ENCODE measurements at places on chromosomes 3 and 15.

DNA sequence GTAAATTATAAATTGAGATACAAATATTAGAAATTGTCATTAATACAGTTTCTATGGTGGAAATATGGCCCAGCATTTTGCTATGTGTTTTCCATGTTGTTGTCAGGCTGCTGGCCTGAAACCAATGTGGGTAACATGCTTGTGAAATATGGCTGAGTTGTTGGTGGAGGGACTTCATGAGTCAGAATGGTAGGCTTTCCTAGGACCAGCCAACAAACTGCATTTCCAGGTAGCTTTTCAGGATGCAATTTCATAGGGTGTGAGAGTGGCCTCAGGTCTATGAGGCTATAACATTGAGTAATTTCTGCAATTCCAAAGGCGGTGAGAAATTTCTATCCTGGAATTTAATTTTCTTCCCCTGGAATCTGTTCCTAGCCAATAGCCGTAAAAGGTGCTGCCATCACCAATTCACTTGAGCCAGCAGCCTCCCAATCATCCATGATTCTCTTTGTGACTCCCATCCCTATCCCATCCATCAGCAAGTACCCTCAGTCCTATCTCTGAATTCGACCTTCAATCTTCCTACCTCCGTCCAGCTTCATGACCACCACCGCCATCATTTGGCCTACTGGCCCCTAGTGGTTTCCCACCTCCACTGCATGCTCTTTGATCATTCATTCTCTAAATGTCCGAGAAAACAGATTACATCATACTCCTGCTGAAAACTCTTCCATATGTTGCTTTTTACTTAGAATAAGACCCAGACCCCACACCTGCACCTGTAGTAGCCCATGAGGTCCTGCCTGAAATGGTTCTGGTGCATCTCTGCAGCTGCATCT, 276.6 kb upstream of the CFAP20DC start:
- DNase-seq, result no peak

DNA sequence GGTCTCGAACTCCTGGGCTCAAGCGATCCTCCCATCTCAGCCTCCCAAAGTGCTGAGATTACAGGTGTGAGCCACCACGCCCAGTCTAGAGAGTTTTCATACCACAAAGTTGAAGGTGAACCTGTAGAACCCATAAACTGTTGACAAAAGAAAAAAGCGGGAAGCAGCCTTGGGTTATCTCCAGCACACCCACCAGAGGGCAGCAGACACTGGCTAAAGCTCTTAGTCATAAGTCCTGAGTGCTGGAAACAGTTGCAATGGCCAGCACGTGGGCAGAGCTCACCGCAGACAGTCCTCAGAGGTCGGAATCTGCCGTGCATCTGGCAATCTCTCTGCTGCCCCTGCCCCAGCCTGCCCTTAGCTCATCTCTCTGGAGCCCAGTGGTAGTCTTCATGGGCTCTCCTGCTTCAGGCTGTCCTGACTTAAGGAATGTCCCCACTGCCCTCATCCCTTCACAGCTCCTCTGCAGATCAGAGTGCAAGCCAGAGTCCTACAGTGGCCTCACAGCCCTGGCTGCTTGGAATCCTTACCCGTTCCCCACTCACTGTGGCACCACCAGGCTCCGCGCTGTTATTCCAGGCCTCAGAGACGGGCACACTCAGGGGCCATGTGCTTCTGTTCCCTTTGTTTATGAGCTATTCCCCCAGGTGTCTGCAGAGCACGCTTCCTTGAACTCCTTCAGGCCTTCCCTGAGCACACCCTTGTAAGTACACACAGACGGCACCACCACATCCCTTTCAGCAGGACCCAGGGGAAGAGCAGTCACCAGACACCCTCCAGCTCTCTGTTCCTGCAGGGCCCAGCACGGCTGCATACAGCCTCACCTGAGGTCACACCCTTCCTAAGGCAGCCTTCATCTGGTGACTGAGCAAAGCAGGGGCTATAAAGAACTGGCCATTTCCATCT, 8.8 kb upstream of the ELP6 start:
- peak; percentile 83 for DNase-seq

DNA sequence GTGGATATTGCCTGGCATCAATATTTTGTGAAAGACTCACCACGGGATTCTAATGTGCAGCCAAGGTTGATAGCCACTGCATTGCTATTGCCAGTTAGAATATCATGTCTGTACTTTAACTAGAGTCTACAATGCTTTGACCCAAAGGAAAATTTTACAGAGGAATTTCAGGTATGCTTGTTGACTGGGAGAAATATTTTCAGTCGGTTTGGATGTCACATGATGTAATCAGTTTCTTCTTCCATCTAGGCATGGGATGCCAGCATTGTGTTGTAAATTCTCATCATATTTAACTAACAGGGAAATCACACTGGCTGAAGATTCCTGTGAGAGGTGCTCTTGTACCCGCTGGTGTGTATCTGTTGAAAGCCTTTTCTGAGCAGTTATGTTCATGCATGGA, 508.9 kb upstream of the ADAMTS9 start:
- no peak for DNase-seq

DNA sequence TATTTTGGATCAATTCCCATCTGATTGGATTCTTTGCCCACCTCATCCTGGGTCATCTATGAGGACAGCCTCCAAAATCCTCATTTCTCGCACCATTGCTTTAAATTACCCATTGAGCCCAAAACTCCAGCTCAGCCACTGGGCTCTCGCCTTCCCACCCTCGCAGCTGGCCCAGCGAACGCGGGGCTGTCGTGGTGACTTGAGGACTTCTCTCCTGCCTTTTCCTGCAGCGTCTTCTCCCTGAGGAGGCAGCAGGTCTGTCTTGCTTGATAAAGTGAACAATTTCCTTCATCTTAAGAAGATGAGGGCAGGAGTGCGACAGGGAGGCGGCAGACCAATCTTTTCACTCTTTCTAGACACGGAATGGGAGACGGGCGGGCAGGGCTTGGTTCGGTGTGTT, 33.0 kb upstream of the SNRPA1 start:
- no peak for DNase-seq

- DNase-seq, result no peak
Measured at GRCh38 chr3:149472030-149472797, 2.3 kb upstream of the TM4SF4 start.

GRCh38 chr15:71290881-71291635, 175.8 kb downstream of the THSD4 start:
- DNase-seq, result no peak

- no peak for DNase-seq
Measured at GRCh38 chr3:157922614-157923013, 183.6 kb downstream of the SHOX2 start.

- no peak for DNase-seq
Measured at GRCh38 chr15:32828507-32829186, 110.8 kb downstream of the GREM1 start.

DNA sequence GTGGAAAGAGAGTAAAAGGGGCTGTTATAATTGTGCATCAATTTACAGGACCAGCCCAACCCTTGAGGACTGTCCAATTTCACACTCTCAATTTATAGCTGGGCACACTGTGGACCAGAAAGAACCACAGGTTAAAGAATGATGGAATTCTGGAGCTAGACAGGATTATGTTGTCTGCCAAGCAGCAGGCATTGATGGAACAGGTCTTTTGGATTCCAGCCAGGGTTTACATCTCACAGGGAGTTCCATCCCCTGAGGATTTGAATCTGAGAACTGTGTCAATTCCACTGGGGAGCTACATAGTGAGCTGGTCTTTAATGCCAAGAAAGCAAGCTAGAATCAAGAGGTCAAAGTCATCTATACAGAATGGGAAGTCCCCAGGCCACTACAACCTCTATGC, 389.5 kb upstream of the WNT5A start:
- no peak for DNase-seq

GRCh38 chr15:82875411-82876003, 66.1 kb downstream of the WHAMM start:
- no peak for DNase-seq

GRCh38 chr3:148931574-148931973, 59.8 kb upstream of the GYG1 start:
- DNase-seq, result no peak

- DNase-seq, result no peak
Measured at GRCh38 chr3:132407025-132407424, 10.3 kb upstream of the DNAJC13 start.

- DNase-seq, result no peak
Measured at GRCh38 chr15:101210058-101210457, 41.8 kb downstream of the CHSY1 start.

DNA sequence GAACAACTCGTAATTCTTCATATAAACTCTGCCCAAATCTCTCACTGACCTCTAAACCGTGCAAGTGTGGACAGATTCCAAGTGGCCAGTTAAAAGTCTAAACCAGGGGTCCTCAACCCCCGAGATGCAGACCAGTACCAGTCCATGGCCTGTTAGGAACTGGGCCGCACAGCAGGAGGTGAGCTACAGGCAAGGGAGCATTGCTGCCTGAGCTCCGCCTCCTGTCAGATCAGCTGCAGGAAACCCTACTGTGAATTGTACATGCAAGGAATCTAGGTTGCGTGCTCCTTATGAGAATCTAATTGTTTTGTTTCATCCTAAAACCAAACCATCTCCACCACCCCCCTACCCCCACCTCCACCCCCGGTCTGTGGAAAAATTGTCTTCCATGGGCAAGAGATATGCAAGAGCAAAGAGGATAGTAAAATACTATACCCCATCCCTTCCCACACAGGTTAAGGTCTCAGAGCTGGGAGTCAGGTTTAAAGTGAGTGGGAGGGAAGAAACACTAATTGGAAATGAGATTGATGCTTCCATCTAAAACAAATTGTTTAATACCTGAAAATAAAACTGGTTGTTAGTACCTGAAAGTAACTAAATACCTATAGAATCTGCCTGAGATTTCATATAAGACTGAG, 54.0 kb downstream of the POLQ start:
- no peak for DNase-seq

- no peak for DNase-seq
Measured at GRCh38 chr3:55534876-55535275, 47.8 kb upstream of the WNT5A start.

DNA sequence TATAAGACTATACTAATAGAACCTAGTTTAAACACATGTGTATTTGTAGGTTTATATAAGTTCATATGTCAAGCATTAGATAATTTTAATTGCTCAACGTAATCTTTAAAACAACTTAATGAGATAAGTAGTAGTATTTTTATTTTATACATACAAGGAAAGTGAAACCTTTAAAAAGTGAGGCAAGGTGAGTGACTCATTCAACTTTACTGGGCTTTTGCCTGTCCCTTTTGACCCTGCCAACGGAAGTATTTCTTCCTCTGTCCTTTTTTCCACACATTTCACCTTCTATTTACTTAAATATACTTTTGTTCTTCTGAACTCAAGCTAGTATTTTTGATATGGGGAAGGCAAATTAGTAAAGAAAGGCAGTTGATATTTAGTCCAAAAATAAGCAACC, 78.5 kb downstream of the KBTBD8 start:
- no peak for DNase-seq

GRCh38 chr15:96599268-96599667, 268.8 kb downstream of the NR2F2 start:
- no peak for DNase-seq

- no peak for DNase-seq
Measured at GRCh38 chr3:189797103-189797750, 166.0 kb downstream of the TP63 start.

DNA sequence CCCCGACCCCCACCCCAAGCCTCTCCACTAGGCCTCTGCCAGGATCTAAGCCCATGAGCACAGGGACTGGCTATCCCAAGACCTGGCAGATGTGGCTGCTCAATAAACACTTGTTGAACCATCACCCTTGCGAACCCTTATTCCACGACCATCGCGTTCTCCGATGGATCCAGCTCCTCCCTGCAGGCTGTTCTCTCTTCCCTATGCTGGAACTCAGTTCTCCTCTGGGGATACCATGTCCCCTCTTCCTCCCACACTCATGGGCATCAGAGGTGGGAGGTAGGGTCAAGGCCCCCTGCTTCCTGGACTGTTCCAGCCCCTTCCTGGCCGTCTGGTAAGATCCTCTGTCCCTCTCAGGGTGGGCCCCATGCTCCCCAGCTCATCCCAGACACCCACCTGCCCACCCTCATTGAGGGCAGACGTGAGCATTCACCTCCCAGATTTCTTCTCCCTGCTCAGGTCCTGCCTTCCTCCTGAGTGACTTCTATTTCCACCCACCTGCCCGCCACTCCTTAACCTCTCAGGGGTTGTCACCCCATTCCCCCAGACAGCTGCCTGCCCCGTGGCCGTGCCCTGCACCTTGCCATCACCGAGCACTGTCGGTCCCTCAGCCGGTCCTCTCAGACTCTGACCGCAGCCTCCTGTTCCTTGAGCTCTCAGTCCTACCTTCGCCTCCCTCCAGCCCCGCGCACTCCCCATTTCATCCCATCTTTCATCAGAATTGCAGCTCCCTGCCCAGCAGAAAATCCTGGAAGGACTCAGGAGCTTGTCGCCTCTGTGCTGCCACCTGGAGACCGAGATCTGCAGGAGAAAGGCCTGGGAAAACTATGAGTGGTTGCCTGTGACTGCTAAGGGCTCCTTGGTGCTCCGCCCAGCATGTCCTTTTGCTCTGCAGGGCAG, 42.0 kb downstream of the PML start:
- no peak for DNase-seq

GRCh38 chr15:86650094-86650493, 570.4 kb downstream of the AGBL1 start:
- DNase-seq, result no peak

DNA sequence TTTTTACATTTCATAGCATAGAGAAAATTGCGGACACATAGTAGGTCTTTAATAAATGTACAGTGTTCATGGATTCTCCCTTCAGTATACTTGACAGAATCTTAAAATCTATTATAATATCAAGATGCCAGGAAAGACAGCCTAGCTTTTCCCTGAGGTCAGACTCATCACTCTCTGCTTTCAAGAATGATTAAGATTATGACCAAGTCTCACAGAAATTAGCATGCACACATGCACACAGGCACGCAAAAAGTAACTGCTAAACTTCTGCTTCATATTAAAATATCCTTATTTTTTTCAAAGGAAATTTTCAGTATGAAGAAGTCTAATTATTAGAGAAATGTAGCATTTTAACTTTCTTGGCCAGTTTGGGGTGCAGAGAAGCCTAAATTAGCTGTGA, 493.8 kb upstream of the NECTIN3 start:
- no peak for DNase-seq

GRCh38 chr3:45795509-45795881, 841 bp downstream of the SLC6A20 start:
- no peak for DNase-seq

DNA sequence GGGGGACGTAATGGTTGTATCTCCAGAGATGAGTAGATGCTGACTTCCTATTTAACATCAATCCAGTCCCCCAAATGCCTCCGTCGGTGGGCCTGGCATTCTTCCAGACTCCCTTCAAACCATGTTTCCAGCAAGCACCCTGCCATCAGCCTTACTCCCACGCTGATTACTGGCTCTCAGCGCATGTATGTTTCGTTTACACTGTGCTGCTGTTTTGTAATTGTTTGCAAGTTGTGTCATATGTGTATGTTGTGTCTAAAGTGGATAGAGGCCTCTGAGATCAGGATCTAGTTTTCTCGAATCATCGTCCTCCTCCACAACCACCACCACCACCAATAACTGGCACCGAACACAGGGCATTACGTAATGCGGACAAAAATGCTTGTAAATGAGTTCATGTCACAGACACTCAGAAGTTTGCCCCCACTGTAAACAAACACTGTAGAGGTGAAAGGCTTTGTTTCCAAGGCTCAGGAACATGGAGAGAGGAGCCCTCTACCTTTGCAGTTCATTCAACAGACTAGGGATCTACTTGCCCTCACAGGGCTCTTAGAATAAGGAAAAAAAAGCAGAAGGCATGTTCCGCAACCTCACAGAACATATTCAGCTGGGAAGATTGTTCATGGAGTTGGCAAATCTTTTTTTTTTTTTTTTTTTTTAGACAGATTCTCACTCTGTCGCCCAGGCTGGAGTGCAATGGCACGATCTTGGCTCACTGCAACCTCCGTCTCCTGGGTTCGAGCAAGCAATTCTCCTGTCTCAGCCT, 46.1 kb upstream of the SEMA4B start:
- DNase-seq, result no peak
